ENCODE measurements at places on chromosomes 6 and 20. TPM values are rescaled to one million over a fixed set of nuclear protein-coding genes. Genes with fewer than 3 reads are reported as not detected.

- peaks cover 11% of the 10 kb centered on the region for H3K4me1 ChIP-seq
- H3K4me3 ChIP-seq = no peak overlapping the region
- H3K36me3 ChIP-seq = no peaks in the 10 kb centered on the region
- no peak overlapping the region for H3K27ac ChIP-seq
- H3K27me3 ChIP-seq = peaks cover 3% of the 10 kb centered on the region
These were observed 1.2 kb downstream of the TSBP1 start for GRCh38 chr6:32370505-32370904.

DNA sequence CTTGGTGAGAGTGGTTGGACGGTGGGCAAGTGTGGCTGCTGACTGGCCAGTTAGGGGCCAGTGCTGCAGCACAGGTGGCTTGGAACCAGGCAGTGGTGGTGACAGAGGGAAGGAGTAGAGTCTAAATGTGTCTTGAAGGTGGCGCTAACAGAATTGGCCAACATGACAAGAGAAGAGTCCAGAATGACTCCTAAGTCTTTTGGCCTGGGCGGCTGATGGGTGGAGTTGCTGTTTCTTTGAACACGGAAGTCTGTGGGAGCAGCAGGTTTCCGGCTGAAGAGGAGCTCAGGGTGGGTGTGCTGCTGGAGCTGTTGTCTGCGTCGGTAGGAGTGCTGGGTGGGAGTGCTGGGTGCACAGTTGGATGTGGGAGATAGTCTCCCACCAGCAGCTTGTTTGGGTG is 10.1 kb downstream of the LSM14B start:
- H3K27ac ChIP-seq = no peak overlapping the region
- no peak for DNase-seq
- H3K4me3 ChIP-seq = no peak overlapping the region

Gene SLC16A10
- 11.3 TPM for total RNA-seq

DNA sequence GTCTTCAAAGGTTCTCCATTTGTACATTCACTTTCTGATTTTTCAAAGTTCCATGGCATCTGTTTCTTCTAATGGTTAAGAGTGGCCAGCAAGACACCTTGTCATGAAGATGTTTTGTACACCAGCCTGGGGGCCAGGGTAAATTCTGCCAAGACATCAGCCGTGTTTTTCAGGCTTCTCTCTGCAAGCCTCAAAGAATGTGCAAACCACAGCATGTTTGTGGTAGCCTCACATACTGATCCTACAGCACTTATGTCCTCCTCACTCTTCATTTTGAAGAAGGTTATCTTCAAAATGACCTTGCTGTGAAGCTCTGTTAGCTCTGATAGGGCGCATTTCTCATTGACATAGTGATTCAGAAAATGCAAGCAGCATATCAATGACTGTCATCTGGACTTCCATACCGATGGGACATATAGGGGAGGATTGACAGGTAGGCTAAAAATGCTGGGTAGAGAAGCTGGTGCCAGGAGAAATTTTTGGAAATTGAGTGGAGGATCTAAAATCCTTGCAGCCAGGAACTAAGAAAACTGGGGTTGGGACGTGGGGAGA is 59.3 kb upstream of the SPTLC3 start:
- H3K36me3 ChIP-seq = no peaks in the 10 kb centered on the region
- peaks cover 37% of the 10 kb centered on the region for H3K4me1 ChIP-seq
- no peak overlapping the region for H3K27ac ChIP-seq
- no peaks in the 10 kb centered on the region for H3K27me3 ChIP-seq

DNA sequence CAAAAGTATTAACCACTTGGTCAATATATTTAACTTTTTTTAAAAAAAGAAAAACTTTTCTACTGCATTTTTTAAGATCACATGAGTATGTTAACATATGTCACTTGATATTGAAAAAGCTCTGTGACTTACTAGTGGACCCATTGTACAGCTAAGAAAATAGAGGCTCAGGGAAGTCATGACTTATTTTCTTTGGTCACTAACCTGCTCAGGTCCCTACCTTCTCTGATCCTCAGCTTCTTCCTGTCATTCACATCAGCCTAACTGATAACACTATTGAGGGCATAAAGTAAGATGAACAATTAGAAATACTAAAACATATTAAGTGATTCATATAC is 19.8 kb downstream of the AGPAT4 start:
- no peaks in the 10 kb centered on the region for H3K36me3 ChIP-seq
- H3K4me3 ChIP-seq = no peak overlapping the region
- H3K27me3 ChIP-seq = no peaks in the 10 kb centered on the region

Data from HepG2 (cell line).